ENCODE measurements at places on chromosomes 5 and 9.

- no peak for DNase-seq
Measured at GRCh38 chr9:134454476-134454857, 128.2 kb downstream of the RXRA start.

DNA sequence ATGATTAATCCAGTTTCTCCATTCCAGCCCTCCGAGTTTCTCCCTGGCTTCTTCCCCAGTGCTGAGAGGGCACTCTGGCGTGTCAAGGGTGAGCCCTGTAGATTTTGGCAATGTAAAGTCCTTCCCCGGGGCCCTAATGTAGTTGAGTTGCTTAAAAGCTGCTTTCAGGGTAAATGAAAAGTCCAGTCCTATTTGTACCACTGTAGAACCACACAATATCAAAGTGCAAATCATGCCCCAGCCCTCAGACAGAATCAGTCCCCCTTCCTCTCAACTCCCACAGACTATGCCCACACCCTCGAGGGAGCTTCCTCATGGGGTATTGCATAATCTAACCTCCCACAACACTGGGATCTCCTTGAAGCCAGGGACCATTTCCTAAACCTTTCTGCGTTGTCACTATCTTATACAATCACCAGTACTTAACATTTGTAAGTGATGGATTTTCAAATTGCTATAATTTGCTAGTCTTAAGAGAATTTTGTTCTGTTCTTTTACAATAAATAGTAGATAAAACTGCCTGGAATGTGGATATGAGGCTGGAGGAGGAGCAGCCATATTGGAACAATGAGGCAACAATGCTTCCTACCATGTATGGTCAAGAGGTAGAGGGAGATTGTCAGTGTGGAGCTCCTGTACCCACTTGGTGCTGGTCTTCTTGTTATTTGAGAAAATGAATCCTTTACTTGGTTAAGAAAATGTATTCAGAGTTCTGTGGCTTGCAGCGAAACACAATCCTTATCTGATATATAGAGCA, 34.4 kb downstream of the ZNF366 start:
- DNase-seq: peak; percentile 68

DNA sequence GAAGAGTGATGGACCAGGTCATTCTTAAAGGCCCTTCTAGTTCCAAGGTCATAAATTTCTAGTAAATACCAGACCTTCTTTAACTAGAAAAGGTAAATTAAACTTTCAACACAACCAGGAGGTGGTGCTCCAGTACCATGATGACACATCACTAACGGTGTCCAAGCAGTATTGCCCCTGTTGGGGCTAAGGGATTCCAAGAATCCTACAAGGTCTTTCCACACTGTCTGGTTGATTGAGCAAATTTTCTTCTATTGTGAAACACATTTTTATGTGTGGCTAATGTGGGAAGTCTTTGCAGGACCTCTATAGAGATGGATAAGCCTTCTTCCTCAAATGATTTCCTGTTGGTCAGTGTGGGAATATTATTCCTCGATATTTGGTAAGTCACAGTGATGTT, 459.6 kb upstream of the PAPPA start:
- peak; percentile 93 for DNase-seq

- no peak for DNase-seq
Measured at GRCh38 chr9:6620796-6621195, 24.7 kb downstream of the GLDC start.

- no peak for DNase-seq
Measured at GRCh38 chr5:39785410-39785809, 360.6 kb upstream of the DAB2 start.

DNA sequence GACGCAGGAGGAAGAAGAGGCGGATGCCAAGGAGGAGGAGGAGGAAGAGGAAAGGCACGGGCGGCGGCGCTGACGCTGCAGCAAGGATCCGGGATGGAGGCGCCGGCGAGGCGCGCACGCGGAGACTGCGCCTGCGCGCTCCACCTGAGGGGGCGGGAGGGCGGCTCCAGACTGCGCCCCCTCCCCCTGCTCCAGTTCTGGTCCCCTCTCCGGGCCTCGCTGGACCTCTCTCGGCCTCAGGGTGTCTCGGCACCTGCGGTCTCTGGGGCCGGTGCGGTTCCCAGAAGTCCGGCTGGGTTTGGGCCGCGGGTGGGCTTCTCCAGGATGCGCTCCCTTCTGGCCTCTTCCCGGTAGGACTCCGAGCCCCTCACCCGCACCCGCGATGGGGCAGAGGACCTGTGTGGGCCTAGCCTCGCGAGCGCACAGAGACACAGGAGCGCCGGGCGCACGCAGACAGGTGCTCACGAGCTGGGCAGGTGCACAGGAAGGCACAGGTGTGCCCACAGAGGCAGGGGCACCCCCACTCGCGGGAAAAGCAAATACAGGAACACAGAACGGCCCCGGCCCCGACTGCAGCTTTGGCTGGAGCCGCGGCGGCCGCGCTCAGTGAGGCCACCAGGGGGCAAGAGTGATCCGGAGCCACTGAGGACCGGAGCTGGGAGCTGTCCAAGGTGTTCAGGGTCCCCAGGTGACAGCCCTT, at the start of gene NPDC1:
NPDC1 (minus strand) TSS at position 90 of the 700 bp plus-strand sequence. CDS start 188 bp downstream, outside the sequence.
- DNase-seq: no peak

DNA sequence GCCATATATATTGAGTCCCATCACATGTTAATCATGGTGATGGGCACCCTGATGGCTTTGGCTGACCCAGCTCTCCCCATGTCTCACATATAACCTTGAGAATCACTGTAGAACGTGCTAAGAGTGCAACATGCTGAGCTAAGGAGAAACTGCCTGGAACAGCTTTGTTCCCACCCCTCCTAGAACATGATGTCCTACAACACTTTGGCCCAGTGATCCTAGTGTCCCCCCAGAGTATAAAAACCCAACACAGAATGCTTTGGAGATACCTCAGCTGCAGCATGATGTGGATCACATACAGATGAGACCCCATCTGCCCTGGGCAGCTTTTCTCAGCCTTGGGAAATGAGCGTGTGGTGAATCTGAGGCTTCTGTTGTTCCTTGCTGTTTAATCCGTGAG, 343.5 kb downstream of the NFIB start:
- no peak for DNase-seq

GRCh38 chr9:31916591-31917241, 467.7 kb upstream of the ACO1 start:
- no peak for DNase-seq
